Stimulated activated CD8-positive, alpha-beta memory T cell treated with anti-CD3 and anti-CD28 coated beads, Interleukin-2, amount 100 ng/mL, for 1 hour (primary cell): ENCODE measurements at places on chromosomes 1 and 21.

- no peak for DNase-seq
These were observed 1323.2 kb downstream of the AMY1C start for GRCh38 chr1:105072850-105073249.

DNA sequence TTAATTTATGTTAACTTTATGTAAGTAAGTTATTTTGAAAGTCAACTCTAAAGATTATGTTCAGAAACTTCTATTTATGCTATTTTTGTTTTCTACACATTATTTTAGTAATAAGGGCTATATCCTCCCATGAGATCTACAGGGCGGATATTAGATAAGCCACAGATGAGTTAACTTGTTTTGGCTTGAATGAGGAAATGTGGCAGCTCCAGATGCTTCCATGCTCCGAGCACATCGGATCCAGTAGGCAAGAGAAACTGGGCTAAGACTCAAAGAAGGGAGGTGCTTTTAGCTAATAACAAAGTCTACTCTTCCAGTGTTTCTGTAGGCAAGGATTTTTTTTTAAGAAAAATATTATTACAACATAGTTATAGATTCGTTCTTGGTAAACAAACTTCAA is 20.0 kb upstream of the LAMC1 start:
- DNase-seq = no peak

GRCh38 chr1:181169281-181169865 is 80.9 kb downstream of the IER5 start:
- DNase-seq = no peak

DNA sequence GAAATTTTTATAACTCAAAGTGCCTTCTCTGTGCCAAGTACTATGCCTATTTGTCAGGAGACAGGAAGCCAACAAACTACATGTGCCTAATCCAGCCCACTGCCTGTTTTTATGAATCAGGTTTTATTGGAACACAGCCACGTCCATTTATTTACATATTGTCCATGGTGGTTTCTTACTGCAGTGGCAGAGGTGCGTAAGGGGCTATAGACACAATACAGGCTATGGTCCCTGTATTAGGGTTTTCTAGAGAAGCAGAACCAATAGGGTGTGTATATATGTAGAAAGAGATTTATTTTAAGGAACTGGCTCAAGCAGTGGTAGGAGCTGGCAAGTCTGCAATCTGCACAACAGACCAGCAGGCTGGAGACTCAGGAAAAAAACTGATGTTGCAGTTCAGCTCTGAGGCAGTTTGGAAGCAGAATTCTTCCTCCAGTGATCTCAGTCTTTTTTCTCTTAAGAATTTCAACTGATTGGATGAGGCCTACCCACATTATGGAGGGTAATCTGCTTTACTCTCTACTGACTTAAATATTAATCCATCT is 15.4 kb downstream of the PPIE start:
- no peak for DNase-seq

- DNase-seq = no peak
These were observed 793.8 kb downstream of the PLA2G4A start for GRCh38 chr1:187622545-187622944.

DNA sequence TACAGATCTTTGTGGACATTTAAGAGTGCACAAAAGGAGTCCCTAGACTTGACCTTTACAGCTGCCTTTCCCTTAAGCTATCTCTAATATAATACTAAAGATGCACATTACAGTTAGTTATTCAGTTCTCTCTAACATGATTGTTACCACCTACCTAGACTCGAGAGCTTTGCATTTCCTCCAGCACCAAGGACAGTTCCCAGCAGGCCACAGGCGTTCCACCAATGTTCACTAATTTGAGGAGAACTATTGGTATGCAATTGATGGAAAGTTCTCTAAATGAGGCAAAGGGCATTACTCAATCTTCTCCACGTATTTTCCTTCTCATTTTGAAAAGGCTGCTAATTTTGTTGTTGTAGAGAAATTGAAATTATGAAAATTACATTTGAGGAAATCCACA is 5.4 kb upstream of the NTNG1 start:
- DNase-seq = no peak

DNA sequence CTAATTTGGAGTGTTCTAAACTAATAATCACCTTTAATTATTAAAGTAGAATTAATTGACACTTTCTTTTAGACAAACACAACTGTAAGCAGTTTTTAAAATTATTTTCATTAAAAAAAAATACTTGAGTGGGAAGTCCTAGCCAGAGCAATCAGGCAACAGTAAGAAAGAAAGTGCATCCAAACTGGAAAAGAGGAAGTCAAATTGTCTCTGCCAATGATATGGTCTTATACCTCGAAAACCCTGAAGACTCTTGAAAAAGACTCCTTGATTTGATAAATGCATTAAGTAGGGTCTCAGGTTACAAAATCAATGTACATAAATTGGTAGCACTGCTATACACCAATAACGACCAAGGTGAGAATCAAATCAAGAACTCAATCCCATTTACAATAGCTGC is 83.0 kb upstream of the GADD45A start:
- DNase-seq = no peak

GRCh38 chr1:110390692-110391245 is at the start of gene SLC16A4:
Gene SLC16A4 (minus strand): TSS chr1:110391026. CDS start chr1:110389323, 1,703 bp downstream.
- DNase-seq = no peak

- no peak for DNase-seq
These were observed 14.1 kb downstream of the CNR2 start for GRCh38 chr1:23899070-23899469.

DNA sequence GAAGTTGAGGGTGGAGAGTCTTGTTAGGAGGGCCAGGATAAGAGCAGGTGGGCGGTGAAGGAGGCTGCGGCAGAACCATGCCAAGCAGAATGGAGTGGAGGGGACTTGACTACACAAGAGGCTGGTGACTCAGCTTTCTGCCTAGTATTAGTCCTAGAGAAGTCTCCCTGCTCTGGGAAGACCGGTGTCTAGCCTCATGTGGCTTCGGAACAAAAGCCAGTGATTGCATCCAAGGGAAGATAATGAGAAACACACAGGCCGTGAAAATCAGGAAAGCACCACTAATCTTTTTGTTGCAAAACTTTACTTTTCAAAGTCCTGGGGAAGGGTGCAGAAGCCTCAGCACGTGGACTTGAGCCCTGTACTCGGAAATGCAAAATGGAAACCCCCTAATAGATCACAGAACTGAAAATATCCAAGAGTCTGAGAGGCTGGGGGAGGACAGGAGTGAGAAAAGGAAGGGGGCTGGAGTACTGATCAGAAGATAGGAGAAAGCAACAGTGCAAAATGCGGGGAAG is 31.4 kb downstream of the DDR2 start:
- no peak for DNase-seq

DNA sequence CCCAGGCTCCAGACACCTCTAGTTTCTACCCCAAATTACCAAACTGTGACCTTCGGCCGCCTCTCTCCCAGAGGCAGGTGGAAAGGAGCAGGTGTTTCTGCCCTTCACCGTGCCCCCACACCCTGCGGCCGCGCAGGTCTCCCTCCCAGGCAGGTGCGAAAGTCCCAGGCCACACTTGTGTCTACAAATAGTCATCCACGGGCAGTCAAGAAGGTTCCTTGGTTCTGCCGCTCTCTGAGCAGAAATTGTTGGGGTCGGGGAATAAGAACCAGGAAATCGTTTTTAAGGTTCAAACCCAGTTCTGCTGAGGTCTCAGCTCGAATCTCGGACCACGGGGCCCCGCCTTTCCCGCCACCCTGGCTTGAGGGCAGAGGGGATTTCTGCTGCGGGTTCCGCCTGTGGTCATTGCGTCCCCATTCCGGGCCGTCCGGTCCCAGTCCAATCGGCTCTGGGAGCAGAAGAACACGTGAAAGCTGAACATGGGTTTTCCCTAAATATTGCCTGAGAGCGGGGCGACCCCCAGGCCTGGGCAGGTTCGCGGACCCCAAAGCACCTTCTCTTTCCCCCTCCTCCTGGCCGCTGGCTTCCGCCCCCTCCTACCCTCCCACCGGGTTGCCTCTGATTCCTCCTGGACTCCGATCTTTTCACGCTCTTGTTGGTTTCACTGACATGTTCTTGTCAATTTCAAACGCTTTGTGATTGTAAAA is 1.2 kb upstream of the ATF3 start:
- no peak for DNase-seq

- peak; percentile 87 for DNase-seq
These were observed 1.6 kb upstream of the MMP23B start for GRCh38 chr1:1630191-1630964.

- DNase-seq = no peak
These were observed 904 bp upstream of the PRDX6 start for GRCh38 chr1:173476197-173476664.

- DNase-seq = no peak
These were observed 852.0 kb upstream of the ADAMTS5 start for GRCh38 chr21:27818847-27819246.

- no peak for DNase-seq
These were observed 1.0 kb upstream of the KAZN start for GRCh38 chr1:14597343-14598006.

GRCh38 chr1:14876747-14877146 is 276.8 kb upstream of the TMEM51 start:
- no peak for DNase-seq

DNA sequence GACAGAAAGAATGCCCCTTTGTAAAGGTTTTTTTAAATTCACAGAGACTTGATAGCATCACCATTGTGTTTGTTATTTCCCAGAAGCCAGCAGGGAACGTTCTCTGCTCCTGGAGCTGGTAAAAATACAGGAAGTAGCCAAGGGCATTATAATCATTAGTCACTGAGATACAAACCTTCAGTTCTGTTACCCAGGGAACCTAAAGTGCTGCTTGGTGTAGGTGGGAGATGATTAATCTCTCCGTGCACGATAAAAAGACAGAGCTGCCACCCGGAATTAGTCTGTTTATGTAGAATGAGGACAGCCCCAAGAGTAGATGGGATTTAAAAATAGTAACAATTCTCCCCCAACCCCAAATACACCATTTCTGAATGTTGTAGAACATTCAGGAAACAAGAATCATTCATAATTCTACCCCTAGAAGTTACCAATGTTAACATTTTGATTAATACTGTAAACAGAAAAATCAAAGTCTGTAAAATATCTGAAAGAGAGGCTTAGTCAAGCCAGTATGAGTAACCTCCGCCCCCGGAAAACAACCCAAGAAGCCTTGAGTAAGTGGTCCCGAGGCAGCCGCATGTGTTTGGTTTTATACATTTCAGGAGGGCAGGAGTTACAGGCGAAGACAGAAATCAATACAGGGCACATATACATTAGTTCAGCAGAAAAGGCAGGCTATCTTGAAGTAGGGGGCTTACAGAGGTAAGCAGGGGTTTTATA is 45.3 kb upstream of the CTBS start:
- DNase-seq = no peak

- DNase-seq = no peak
These were observed 50.2 kb downstream of the AZIN2 start for GRCh38 chr1:33131191-33131590.

- no peak for DNase-seq
These were observed 2.5 kb downstream of the ABCA4 start for GRCh38 chr1:94118471-94118870.

DNA sequence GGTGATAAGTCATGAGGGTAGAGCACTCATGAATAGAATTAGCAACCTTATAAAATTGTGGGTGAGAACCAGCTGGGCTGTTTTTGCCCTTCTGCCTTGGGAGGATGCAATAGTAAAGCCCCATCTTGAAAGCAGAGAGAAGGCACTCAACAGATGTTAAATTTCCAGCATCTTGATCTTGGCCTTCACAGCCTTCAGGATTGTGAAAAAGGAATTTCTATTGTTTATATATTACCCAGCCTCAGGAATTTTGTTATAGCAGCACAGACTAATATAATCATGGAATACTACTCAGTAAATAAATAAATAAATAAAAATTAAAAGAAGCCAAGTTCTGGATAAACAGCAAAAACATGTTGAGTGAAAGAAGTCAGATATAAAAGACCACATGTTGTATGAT is 175.2 kb downstream of the KCNT2 start:
- DNase-seq = no peak

DNA sequence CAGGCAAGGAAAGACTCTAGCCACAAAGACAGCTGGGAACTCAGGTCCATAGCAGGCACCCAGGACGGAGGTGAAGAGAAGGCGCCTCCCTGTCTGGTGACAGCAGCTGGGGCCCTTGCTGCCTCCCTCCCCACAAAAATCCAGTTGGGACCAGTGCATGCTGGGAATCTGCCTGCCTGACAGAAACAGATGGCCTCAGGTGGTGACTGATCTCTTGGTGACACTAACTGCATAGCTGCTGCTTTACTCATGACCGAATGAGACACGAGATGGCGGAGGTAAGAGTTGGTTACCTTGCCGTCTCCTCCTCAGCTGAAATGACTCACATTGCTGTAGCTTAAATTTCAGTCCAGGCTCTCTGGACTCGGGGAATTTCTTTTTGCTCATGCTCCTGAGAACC is 130.3 kb downstream of the FGGY start:
- DNase-seq = no peak

GRCh38 chr1:202622388-202622787 is 87.9 kb downstream of the SYT2 start:
- DNase-seq = no peak

- DNase-seq = no peak
These were observed 26.9 kb upstream of the DPYD start for GRCh38 chr1:97947695-97948094.

- no peak for DNase-seq
These were observed 51.9 kb downstream of the ABL2 start for GRCh38 chr1:179177615-179178014.
